ENCODE measurements at places on chromosomes 7 and 10.
A peak's percentile ranks its signal among the peaks of the same experiment; 100 is the strongest.

- no peak for DNase-seq
Measured at GRCh38 chr7:22182149-22182548, 174.8 kb downstream of the RAPGEF5 start.

GRCh38 chr7:867406-868188 lies 8.8 kb upstream of the GET4 start:
- peak; percentile 43 for DNase-seq

DNA sequence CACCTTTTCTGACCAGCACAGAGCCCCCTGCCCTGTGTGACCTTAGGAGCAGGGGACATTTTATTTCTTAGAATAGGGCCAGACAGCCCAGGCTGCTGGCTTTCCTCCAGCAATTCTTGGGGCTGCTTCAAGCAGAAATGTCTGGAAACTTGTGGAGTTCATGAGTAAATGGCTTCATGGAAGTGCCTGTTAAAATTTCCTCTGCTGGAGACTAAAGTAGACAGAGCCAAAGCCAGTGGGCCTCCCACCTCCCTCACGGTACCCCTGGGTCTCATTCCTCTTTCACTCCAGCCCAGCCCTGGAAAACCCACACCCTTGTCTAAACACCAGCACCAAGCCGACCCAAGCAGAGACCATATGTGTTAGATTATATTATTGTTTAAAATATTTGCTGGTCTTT lies 505.5 kb upstream of the ZMIZ1 start:
- no peak for DNase-seq

DNA sequence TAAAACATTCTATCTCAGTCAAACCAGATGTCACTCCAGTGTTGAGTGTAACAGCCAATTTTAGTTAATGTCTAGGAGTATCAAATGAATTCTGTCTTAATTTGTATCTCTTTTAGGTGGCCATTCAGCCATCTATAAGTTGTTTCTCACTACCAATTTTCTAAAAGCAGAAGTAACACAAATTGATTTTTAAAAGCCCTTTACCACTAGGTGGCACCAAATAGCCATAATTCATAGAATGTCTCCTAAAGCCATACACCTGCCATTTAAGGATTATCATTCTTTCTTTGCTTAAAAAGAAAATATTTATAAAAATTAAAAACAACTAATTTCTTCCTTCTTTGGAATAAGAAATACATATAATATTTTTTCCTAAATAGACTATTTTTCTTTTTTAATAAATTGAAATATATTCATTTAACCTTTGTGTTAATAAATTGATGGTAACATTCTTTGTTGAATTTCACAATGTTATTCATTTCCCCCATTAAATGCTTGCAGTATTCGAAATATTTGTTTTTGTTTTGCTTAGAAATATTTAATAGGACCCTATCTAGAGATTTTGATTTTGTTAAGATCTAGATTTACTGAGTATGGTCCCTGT lies 107.8 kb upstream of the PPP1R3A start:
- DNase-seq: peak; percentile 37

DNA sequence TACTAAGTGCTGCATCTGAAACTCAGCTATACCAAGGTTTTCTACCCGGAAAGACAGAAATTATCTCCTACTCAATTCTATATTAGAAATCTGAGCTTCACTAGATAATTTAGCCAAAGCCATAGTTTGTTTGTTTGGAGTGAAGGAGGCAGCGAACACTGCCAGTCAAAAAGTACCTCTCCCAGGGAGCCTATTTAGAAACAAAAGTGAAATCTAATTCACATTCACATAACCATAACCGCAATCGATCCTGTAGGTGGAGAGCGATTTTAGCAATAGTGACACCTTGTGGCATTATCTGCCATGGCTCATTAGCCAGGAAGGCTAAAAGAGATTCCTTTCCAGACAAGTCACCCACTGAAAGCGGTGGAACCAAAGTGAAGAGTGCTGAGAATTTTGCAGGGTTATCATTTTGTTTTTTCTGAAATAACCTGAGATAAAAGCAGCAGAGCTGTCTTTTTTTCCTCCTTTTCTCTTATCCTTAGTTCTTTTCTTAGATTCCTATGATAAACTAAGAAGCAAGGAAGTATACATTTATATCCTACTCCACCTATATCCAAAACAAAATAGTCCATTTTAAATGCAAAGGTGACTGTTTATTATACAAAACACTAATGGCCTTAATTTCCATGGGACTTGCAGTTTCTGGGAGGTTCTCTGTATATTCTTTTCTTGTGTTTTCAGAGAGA lies 83.7 kb upstream of the BET1 start:
- DNase-seq: peak; percentile 57

GRCh38 chr10:93859049-93859655 lies 34.6 kb upstream of the SLC35G1 start:
- no peak for DNase-seq

DNA sequence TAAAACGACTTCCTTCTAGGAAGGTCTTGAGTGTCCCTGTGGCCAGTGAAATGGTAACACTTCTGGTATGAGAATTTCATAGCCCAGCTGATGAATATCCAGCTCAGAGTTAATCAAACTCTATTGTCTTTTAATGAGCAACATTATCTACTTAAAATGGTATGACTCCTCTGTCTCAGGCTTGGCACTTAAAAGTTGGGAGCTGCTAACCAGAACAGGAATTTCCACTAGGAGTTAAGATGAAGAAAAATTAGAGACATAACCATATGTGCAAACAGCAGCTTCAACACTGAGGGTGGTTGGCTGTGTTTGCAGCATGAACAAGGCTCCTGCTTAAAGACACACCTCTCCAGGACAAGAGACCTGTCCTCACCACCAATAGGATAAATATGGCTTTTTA lies 46.8 kb downstream of the CH25H start:
- DNase-seq: no peak

DNA sequence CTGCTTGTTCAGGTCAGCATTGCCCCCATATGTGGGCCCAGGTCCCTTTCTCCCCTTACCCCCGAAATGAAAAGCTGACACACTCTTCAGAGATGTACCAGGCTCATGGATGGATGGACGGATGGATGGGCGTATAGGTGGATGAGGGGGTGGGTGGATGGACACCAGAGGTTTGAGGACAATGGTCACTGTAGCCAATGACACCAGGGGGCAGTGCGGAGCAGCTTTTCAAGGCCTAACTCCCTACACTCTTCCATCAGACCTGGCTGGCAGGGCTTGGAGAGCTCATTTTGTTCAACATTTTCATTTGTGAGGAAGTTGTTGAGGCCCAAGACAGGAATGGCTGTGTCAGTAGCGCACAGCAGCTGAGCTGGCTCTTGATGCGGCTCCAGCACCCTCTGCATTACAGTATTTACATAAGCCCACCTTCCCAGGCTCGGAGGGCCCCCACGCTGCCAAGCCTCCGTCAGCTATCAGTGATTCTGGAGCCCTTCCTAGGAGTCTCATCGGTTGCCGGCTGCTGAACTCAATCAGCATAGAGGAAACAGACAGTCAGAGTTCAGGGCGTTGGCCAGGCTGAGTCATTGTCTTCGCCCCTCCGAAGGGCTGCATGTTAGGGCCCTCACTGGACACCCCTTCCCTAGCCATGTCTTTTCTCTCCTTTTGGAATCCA lies 11.6 kb upstream of the FFAR4 start:
- peak; percentile 43 for DNase-seq

GRCh38 chr7:96248405-96248804 lies 73.5 kb downstream of the SLC25A13 start:
- DNase-seq: no peak

DNA sequence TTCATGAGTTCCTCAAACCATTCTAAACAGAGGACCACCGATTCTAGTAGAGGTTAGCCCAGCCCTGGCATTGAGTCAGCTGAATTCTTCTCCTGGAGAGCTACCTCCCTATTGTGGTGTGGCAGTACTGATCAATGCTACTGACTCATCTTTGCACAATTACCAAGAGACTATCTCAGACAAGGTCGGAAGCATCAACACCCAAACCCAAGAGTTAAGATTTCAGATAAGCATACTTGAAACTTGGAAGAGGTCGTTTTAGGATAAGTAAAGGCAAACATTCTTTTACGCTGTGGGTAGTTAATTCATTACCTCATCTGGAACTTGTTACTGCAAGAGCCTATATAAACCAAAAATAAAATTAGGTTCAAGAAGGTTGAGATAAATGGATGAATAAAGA lies 154.6 kb upstream of the NRBF2 start:
- no peak for DNase-seq

DNA sequence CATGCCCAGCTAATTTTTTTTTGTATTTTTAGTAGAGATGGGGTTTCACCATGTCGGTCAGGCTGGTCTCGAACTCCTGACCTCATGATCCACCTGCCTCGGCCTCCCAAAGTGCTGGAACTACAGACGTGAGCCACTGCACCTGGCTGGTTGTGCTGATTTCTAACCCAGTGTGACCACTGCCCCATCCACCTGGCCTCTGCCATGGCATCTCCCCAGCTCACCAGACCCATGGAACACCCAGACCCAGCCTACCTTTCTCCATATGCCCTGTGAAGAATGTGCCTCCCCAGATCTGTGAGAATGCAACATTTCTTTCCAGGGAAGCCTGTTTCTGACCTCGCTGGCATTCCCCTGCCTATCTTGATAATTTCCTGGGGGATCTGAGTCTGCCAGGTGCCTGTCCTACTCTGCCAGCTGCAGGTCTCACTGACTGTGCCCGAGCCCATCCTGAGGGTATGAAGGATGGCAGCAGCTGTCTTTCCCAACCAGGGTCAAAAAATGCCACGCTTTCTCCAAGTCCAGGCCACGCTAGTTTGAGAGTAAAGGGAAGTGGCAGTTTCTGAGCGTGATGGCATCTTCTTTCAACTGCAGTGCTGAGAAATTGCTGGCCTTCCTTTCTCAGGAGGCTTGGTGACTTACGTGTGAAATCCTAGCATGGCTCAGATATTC lies 324.4 kb upstream of the ZNF32 start:
- DNase-seq: no peak

GRCh38 chr10:310976-311639 lies 175.9 kb downstream of the ZMYND11 start:
- no peak for DNase-seq

- no peak for DNase-seq
Measured at GRCh38 chr7:64045301-64046040, at the start of gene ZNF727. TSS of gene ZNF727 (plus strand) at chr7:64045434. CDS start at chr7:64045622, 188 bp downstream.

- DNase-seq: no peak
Measured at GRCh38 chr10:5536486-5537081, 11.8 kb downstream of the CALML3 start.

GRCh38 chr7:24991353-24991752 lies 11.4 kb upstream of the OSBPL3 start:
- no peak for DNase-seq

DNA sequence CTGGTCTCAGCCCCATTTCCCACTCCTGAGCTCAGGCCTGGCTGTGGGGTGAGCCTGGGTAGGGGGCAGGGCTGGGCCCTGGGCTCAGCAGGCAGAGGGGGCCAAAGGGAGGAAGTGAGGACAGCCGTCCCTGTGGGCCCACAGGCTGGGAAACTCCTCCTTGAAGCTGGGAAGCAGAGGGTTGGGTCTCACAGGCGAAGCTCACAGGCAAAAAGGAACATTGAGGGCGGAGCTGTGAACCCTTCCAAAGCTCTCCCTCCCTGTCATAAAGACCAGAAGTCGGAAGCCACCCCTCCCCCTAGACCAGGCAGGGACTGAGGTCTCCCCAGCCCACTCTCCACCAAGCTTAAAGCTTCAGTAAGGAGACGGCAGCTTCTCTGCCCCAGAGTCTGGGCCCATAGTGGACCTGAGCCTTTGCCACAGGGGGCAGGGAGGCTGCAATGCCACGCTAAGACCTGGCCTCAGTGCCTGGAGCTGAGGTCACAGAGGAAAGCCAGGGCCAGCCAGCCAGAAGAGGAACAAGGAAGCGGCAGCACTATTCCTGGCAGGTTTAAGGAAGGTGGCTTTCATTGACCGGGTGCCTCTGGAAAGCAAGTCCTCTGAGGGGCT lies 1.0 kb upstream of the KCP start:
- no peak for DNase-seq

DNA sequence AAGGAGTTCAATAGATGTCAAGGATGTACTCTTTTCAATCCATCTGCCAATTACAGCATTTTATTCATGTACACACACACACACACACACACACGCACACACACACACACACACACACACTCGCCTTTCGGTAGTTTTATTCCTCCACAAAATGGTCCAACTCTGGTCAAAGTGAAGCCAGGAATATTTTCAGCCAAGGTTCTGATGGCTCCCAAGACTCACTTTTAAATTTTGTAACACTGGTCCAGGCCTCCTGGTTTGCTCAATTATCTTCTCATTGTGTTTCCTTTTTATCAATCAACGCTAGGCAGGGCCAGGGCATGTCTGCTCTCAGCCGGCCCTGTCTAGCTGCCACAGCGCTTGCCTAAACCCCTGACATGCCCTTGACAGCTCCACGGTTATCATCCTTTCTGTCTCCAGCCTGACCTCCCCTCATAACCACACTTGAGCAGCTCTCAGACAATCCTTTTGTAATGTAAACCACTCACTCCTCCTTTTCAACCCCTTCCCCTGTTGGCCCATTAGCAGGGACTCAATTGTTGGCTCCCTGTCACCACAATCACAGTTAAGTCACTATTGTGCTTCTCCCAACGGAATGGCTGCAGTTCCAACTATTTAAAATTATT lies 115.1 kb downstream of the ICA1 start:
- DNase-seq: no peak

DNA sequence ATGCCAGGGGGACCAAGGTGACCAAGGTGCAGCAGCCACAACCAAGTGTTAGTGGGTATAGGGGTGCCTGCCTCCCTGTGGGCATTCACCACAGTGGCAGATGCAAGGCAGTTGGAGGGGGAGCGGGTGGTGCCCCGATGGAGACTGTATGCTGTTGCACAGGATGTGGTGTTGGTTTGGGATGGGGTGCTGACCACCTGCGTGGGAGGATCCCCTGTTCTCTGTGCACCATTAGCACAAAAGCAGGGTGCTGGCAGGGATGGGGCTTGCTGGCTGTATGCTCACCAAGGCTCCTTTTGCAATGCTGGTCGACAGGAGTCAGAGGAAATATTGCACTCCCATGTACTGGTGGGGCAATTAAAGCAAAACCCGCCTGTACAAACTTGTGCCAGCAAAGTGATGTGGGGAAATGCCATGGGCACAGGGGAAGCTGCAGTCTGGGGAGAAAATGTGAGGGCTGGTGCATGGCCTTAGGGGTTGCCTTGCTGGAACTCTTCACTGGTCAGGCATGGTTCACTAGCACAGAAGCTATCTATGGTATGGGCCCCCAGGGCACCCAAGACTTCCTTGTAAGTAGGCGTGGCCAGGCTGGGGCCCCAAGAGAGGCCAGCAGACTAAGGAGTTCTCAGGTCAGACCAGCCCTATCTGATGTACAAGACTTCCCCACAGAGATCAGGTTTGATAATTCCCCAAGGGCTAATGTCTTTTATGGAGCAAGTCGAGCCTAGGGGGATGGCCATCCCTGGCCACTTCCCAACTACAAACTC lies 51.9 kb upstream of the GNAT3 start:
- no peak for DNase-seq

- DNase-seq: peak; percentile 0
Measured at GRCh38 chr10:55500931-55501559, 700.0 kb upstream of the PCDH15 start.

GRCh38 chr10:25701652-25702051 lies 232.4 kb upstream of the MYO3A start:
- DNase-seq: no peak

- DNase-seq: no peak
Measured at GRCh38 chr7:80781146-80781545, 137.7 kb downstream of the SEMA3C start.

- no peak for DNase-seq
Measured at GRCh38 chr10:27612551-27613035, 108.5 kb downstream of the RAB18 start.

- no peak for DNase-seq
Measured at GRCh38 chr10:3325954-3326750, 153.6 kb upstream of the PITRM1 start.

Measured in fibroblast of the conjunctiva (primary cell).